ENCODE measurements at places on chromosomes 11 and 22.

- DNase-seq = no peak
These were observed 71.6 kb downstream of the KCNQ1 start for GRCh38 chr11:2516276-2517015.

- no peak for DNase-seq
These were observed 33.4 kb upstream of the PTPRJ start for GRCh38 chr11:47946682-47947559.

DNA sequence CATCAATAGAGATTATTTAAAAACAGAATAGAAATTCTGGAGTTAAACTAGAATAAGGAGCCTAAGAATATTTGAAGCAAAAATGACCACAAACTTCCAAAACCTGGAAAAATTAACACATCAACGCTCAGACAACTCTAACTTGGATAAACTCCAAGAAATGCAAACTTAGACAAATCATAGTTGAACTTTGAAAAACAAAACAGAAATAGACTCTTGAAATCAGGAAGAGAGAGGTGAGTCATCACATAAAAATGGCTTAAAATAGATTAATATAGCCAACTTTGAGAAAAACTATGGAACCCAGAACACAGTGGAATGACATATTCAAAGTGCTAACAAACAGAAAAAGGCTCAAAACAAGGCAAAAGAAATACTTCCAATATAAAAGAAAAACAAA, 974.2 kb downstream of the JRKL start:
- DNase-seq = no peak

GRCh38 chr22:49923445-49923844, 5.0 kb downstream of the CRELD2 start:
- DNase-seq = no peak

DNA sequence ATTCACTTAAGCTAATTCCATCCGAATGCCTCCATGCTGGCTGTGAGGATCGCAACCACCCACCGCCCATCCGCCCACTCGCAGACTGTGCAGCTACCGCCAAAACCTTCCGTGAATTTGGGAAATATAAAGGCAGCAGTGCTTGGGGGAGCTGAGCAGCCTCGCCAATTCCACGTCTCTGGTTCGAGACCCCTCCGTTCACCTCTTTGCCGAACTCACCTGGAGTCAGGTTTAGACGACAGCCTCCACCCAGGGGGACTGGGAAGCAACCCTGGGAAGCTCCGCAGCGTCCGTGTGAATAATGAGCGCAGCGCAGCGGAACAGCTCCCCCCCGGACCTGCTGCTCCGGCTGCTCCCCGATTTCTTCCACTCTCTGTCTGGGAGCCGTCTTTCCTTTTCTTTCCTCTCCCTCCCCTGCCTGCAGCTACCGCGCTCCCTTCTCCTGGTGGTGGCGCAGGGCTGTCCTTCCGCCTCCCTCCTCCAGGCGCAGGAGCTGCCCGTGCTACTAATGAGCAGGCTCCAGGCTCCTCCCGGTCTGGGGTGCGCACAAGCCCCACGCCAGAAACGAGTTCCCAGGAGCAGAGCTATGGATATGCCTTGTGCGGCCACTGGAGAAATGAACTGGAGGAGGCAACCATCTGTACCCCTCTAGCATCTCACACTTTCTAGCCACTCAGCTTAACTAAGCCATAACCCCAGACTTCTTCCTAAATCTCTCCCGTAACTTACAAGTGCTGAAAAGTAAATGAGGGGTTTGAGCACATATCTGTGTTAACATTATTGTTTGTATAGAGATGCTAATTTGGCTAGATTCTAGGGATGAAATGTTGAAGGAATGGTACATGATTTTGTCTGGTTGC, 107.3 kb downstream of the XKR3 start:
- DNase-seq = no peak

- no peak for DNase-seq
These were observed 116.4 kb downstream of the BLID start for GRCh38 chr11:121999651-122000050.

- DNase-seq = no peak
These were observed 31.1 kb upstream of the RAB30 start for GRCh38 chr11:83102834-83103233.

GRCh38 chr11:70250876-70251658, 19.4 kb upstream of the PPFIA1 start:
- no peak for DNase-seq

DNA sequence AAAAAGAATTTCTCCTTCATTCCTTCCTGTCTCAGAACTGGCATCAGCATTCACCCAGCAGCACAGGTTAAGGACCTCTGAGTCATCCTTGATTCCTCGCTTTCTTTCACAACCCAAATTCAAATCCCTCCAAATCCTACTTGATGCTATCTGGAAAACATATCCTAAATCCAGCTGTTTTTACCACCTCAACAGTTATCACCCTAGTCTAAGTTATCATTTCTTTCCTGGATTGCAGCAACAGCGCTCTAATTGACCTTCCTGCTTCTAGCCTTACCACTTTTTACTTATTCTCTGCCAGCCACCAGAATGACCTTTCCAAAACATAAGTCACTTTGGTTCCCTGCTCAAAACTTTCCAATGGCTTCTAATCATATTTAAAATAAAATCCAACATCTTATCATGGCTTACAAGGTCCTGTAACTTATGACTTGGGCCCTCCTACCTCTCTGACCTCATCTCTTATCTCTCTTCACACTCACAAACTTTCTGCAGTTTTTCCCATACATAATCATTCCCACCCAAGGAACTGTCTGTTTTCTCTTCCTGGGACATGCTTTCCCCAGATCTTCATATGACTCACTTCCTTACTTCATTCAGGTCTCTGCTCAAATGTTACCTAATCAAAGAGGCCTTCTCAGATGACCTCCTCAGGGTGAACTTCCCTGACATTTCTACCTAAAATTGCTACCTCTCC, 119.4 kb downstream of the TTC28 start:
- no peak for DNase-seq

GRCh38 chr11:46461461-46461927, 69.9 kb upstream of the CHRM4 start:
- DNase-seq = no peak
